Small intestine (tissue), 16 donors: ENCODE measurements at places on chromosomes 4 and X. TPM values are rescaled to one million over a fixed set of nuclear protein-coding genes. Genes with fewer than 3 reads are reported as not detected.
A peak's percentile ranks its signal among the peaks of the same experiment; 100 is the strongest.

- no peaks in the 10 kb centered on the region for H3K4me1 ChIP-seq
- no peaks in the 10 kb centered on the region for H3K27me3 ChIP-seq
- H3K4me3 ChIP-seq: no peak overlapping the region
- no peak overlapping the region for H3K27ac ChIP-seq
- H3K36me3 ChIP-seq: peaks cover 7% of the 10 kb centered on the region
Observed at GRCh38 chr4:86924811-86925210, 10.0 kb upstream of the AFF1 start.

DNA sequence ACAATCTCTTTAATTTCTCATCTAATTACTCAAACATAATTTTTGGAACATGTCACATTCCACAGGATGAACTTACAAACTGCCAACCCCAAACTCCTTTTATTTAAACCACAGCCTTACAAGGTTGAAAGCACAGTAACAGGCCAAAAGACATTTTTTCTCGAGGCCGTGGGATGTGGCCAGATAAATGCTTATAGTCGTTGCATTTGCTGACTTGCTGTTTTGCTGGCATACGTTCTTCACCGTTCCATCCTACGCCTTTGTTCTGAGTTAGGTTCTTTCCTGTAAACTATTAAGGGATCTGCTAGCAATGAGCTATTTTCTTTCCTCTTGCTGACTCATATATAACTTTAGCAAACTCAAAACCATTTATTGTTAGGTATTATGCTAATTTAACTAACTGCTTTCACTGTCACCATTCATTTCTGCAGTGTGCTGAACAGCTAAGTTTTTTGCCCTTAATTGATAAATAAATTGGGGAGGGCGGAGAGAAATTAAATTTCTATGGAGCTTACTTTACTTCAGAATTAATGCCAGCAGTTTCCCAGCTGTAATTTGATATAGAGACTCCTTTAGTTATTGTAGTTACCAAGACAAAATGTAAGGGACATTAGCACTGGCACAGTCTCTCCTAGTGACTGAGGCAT, 135.1 kb upstream of the PACRGL start:
- H3K27ac ChIP-seq: no peak overlapping the region
- DNase-seq: no peak
- H3K27me3 ChIP-seq: no peaks in the 10 kb centered on the region
- no peak overlapping the region for H3K4me3 ChIP-seq
- H3K36me3 ChIP-seq: no peaks in the 10 kb centered on the region

DNA sequence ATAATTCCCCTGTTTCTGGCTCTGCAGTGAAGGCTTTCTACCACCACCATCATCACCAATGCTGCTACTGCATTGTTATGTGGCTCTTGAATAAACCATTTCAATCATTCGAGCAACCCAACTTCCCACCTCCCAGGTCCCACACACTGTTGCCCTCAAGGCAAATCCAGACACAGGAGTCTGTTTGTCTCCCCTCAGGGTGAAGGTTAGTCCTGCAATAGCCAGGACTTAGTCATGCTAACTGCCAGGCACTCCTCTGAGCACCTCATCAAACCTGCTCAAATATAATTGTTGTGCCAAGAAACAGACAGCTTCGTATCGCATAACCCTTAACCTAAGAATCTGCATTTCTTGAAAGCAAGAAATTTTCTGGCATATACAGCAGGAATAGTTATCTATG, 213.2 kb downstream of the KDR start:
- H3K27ac ChIP-seq: no peak overlapping the region
- H3K4me1 ChIP-seq: no peaks in the 10 kb centered on the region
- no peak overlapping the region for H3K4me3 ChIP-seq

- H3K4me1 ChIP-seq: no peaks in the 10 kb centered on the region
- H3K27ac ChIP-seq: no peak overlapping the region
- H3K4me3 ChIP-seq: no peak overlapping the region
- peaks cover 4% of the 10 kb centered on the region for H3K36me3 ChIP-seq
- no peaks in the 10 kb centered on the region for H3K27me3 ChIP-seq
- DNase-seq: no peak
Observed at GRCh38 chrX:154025230-154025629, 5.5 kb upstream of the IRAK1 start.

- no peaks in the 10 kb centered on the region for H3K36me3 ChIP-seq
- H3K4me3 ChIP-seq: no peak overlapping the region
- H3K27ac ChIP-seq: no peak overlapping the region
- no peaks in the 10 kb centered on the region for H3K27me3 ChIP-seq
- peak; percentile 70 for DNase-seq
Observed at GRCh38 chrX:39953879-39954278, 143.9 kb downstream of the BCOR start.

- H3K36me3 ChIP-seq: no peaks in the 10 kb centered on the region
- H3K27ac ChIP-seq: no peak overlapping the region
- no peaks in the 10 kb centered on the region for H3K27me3 ChIP-seq
Observed at GRCh38 chr4:89352541-89352940, 44.9 kb upstream of the GPRIN3 start.

DNA sequence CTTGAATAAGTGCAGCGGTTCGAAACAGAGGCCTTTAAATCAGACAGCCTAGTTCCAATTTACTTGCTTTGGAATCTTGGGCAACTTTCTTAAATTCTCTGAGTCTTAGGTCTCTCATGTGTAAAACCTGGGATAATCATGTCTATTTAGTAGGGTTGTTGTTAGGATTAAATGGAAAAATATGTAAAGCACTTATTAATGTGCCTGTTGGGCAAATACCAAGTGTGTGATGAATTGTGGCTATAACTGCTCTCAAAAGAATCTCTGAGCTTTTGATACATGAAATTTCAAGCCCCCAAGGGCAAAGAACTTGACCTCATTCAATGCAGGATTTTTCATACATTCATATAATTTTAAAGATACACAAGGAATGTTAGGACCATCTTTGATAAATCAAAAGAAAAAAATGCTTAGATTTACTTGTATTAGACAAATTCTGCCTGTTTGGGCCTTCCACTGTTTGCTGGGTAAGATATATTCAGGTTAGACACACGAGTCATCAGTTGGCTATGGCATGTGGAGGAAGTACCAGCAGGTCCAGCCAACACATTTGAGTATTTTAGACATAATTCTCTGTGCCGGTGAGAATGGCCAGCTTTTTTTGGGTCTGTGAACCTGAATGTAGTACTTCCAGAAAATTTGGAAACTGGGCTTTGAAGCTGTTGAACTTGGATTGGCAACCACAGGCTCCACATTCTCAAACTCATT, 241.4 kb upstream of the CNKSR2 start:
- DNase-seq: no peak
- no peak overlapping the region for H3K4me3 ChIP-seq
- H3K27me3 ChIP-seq: no peaks in the 10 kb centered on the region

GRCh38 chr4:47195706-47196105, 164.3 kb downstream of the GABRB1 start:
- no peaks in the 10 kb centered on the region for H3K27me3 ChIP-seq
- no peaks in the 10 kb centered on the region for H3K36me3 ChIP-seq
- H3K4me3 ChIP-seq: no peak overlapping the region
- H3K4me1 ChIP-seq: peaks cover 3% of the 10 kb centered on the region
- DNase-seq: no peak

- H3K27me3 ChIP-seq: no peaks in the 10 kb centered on the region
- no peak overlapping the region for H3K27ac ChIP-seq
- no peak for DNase-seq
- H3K4me1 ChIP-seq: no peaks in the 10 kb centered on the region
- H3K36me3 ChIP-seq: no peaks in the 10 kb centered on the region
Observed at GRCh38 chrX:57282568-57282967, 3.9 kb upstream of the FAAH2 start.

GRCh38 chr4:105992641-105993305, 97.5 kb downstream of the NPNT start:
- no peak overlapping the region for H3K4me3 ChIP-seq
- DNase-seq: no peak
- no peak overlapping the region for H3K27ac ChIP-seq
- no peaks in the 10 kb centered on the region for H3K4me1 ChIP-seq
- no peaks in the 10 kb centered on the region for H3K27me3 ChIP-seq

GRCh38 chrX:131827935-131828334, 195.2 kb upstream of the STK26 start:
- no peak for DNase-seq
- no peak overlapping the region for H3K27ac ChIP-seq
- no peaks in the 10 kb centered on the region for H3K27me3 ChIP-seq
- no peak overlapping the region for H3K4me3 ChIP-seq

DNA sequence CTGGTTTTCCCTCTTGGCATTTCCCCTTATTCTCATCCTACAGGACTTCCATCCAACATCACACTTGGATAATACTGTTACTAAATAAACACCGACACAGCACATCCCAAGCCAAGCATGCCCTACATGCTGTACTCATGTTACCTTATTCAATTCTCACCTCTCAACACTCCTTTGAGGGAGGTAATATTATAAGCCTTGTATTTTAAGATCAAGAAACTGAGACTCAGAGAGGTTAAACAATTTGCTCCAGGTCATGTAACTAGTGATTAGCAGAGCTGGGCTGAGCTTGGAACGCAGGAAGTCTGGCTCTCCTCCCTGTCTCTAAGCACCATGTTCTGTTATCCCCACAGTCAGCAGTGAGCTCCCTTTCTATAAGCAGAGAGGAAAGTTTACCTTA, 333.6 kb upstream of the IGFBP7 start:
- H3K27ac ChIP-seq: no peak overlapping the region
- DNase-seq: no peak

DNA sequence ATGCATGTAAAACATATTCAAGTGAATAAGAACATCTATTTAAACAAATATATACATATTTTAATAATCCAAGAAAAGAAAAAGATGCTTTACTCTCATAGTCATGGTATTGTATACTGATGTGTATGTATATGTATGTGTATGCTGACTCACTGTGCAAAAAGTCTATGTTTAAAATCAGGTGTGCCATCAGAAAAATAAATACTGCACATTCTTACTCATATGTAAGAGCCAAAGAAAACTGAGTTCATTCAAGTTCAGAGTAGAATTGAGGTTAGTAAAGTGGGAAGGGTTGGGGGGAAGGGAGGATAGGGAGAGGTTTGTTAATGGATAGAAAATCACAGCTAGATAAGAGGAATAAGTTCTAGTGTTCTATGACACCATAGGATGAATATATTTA, 403.9 kb upstream of the SMIM31 start:
- DNase-seq: no peak
- H3K27me3 ChIP-seq: no peaks in the 10 kb centered on the region
- no peaks in the 10 kb centered on the region for H3K36me3 ChIP-seq

GRCh38 chr4:80265571-80266252, 752 bp upstream of the FGF5 start:
- H3K36me3 ChIP-seq: no peaks in the 10 kb centered on the region
- DNase-seq: no peak
- no peaks in the 10 kb centered on the region for H3K4me1 ChIP-seq
- H3K27ac ChIP-seq: no peak overlapping the region
- H3K27me3 ChIP-seq: peaks cover 46% of the 10 kb centered on the region

GRCh38 chr4:105120626-105121025, 26.1 kb upstream of the TET2 start:
- H3K36me3 ChIP-seq: no peaks in the 10 kb centered on the region
- no peaks in the 10 kb centered on the region for H3K4me1 ChIP-seq
- H3K27ac ChIP-seq: no peak overlapping the region
- no peak for DNase-seq

Gene DCAF12L1
- polyA plus RNA-seq: 0.03 TPM

Gene MAOB
- polyA plus RNA-seq: 75.4 TPM

Gene LNX1
- 13.7 TPM for polyA plus RNA-seq

Gene SORCS2
- polyA plus RNA-seq: not detected

Gene GCNA
- polyA plus RNA-seq: 1.7 TPM

Gene BMP3
- polyA plus RNA-seq: 7.8 TPM
